ENCODE measurements at places on chromosomes 5 and 9.
A peak's percentile ranks its signal among the peaks of the same experiment; 100 is the strongest.

- DNase-seq, result no peak
These were observed 52.6 kb downstream of the IPPK start for GRCh38 chr9:92617195-92617813.

GRCh38 chr5:180348336-180348735 is 4.8 kb downstream of the GFPT2 start:
- no peak for DNase-seq

DNA sequence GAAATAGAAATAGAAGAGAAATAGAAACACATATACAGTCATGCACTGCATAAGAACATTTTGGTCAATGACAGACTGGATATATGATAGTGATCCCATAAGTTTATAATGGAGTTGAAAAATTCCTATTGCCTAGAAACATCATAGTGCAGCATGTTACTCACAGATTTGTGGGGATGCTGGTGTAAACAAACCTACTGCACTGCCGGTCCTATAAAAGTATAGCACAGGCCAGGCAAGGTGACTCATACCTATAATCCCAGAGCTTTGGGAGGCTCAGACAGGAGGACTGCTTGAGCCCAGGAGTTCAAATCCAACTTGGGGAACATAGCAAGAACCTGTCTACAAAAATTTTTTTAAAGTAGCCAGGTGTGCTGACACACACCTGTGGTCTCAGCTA is 240.6 kb upstream of the MAP3K1 start:
- DNase-seq, result no peak

DNA sequence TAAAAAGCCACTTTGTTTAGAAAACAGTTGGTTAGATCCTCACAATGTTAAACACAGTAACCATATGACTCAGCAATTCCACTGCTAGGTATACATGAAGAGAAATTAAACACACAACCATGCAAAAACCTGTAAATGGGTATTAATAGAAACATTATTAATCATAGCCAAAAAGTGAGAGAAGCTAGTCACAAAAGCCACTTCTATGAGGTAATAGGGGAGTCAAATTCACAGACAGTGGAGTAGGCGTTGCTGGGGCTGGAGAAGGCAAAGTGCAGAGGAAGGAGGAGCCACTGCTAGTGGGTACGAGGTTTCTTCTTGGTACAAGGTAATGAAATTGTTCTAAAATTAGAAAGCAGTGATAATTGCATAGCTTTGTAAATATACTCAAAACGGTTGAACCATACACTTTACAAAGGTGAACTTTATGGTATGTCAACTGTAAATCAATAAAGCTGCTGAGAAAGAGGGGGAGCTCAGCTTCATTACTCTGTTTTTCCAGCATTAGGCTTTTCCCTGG is 364.4 kb downstream of the GADD45G start:
- DNase-seq, result peak; percentile 25

DNA sequence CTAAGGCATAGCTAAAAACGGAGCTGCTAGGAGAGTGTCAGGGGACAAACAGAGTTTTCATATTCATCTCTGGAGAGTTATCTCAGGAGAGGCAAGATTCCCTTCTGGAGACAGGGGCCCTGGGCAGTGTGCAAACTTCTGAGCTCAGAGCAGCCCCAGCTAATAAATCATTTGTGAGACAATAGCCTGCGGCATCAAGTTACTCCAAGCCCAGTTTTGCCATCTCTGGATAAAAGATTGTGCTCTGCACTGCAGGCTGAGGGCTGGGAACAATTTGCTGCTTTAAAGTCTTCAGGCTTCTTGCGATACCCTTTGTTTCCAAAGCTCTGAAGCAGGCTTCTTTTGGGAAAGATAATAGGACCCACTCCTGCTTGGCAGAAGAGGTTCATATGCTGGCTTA is 164.3 kb upstream of the BRINP1 start:
- DNase-seq, result no peak

DNA sequence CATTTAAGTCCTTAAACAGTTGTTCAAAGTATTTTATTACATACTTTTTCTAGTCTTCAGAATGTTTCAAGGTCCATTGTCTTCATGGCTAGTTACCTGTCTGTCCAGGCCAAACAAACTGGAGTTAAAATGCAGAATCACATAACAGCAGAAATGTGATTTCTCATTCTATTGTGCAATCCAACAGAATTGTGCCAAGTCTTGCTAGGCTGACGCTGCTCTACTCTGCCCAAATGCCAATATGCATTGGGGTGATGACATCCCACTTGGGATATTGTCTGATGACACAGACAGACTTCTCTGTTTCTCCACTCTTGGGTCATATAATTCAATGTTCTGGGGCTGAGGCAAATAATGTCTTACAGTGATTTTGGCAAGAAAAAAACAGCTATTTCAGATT is 5.2 kb upstream of the SLC22A5 start:
- no peak for DNase-seq

DNA sequence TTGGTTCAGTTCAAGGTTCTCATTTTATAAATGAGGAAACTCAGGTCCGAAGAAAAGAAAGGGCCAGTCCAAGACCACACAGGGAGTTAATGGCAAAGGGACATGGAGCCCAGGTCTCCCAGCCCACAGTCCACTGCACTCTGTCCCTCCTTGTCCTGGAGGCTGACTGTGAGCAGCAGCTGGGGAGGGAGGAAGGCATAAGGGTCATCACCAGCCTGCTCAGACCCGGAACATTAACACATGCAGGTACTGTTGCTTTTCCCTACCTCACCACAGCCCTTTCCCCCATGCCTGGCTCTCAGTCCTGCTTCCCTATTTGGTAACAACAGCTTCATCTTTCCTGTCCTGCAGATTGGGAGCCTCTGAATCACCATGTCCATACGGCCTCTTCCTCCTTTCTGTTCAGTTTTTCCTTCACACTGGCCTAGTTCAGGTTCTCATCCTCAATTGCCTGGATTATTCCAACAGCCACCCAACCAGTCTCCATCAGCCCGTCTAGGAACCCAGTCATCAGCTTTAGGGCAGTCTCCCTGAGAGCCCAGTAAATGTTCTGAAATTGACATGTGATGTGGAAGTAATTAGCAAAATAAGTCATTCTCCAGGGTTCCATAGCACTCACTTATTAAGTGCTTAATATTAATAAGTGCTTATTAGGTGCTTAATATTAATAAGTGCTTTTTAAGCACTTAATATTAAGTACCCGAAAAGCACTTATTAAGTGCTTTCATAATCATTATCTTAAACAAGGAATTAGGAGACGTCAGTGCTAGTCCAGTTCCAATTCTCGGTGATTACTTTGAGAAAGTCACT is 4.3 kb downstream of the GPX3 start:
- no peak for DNase-seq

DNA sequence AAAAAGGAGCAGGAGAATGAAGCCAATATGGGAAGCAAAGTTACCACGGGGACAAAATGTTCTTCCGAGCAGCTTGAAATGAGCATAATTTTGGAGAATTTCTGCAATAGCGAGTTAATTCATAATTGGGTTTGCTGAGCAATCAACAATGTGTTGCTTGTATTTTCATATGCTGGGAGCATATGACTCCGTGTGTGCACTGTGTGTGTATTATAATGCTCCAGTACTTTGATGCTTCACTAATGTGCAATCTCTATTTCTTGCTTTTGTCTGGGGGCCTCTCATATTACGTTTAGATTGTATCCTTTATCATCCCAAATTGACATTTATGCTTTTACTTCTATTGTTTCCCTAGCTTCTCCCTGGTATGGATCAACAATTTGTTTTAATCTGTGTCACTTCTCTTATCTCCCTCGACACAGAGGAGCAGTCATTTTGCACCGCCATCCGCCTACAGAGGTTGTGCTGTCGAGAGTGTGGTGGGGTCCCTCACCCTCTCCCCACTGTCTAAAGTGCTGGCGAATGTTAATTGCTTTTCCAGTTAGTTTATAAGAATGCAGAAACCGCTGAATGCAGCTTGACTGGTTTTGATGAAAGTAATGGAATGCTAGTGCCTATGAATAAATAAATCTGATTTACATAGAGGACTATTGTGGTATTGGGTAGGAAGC is 372.5 kb upstream of the WWC1 start:
- no peak for DNase-seq

DNA sequence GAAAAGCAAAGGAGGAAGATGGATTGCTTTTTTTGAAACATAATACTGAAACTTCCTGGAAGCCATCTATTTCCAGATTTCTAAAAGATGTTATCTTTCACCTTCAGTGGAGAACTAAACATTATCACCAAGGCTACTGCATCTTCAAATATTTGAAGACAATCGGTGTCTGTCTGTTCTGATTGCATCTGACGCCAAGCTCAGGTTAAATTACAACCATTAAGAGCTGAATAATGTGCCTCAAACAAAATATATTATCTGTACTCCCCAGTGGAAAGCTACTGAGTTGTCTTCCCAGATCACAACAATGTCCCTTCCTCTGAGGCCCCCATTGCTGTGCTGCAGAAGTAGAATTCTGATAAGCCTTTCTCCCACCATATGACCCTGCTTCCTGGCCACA is 342.3 kb downstream of the PLK2 start:
- no peak for DNase-seq

DNA sequence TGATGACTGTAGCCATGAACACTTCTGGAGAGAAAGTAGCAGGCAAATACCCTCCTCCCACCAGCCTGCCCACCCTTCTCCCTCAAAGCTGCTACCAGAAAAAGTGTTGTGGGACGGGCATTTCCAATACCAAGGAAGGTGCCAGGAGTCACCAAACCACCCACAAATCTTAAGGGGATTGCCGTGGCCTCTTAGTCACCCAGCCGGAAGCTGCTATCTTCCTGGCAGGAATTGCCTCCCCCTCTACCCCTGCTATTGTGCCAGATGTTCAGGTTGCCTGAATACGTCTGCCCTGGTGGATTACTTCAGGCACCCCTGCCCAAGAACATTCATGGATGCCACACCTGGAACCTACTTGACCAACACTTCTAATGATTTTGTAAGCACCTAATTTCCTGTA is 156.1 kb downstream of the TTC39B start:
- DNase-seq, result peak; percentile 7

GRCh38 chr5:164277720-164278119 is 772.3 kb downstream of the MAT2B start:
- peak; percentile 13 for DNase-seq

- DNase-seq, result no peak
These were observed 6.0 kb downstream of the LRSAM1 start for GRCh38 chr9:127457191-127457878.

DNA sequence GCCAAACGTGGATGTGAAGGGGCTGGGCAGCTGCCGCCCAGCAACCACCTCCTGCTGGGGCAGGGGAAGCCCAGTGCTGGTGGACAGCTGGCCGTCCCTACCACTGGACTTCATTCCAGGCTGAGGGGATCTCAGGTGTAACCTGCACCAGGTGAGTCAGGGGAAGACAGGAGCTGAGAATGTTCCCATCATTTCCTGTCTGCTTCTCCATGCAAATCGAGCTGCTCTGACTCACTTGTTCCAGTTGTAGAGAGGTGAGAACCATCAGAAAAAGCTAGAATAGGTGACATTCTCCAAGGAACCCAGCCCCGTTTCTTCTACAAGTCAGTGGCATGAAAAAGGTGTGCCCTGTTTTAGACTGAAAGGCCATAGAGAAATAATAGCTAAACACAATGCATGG is 21.8 kb upstream of the BARX1 start:
- no peak for DNase-seq

DNA sequence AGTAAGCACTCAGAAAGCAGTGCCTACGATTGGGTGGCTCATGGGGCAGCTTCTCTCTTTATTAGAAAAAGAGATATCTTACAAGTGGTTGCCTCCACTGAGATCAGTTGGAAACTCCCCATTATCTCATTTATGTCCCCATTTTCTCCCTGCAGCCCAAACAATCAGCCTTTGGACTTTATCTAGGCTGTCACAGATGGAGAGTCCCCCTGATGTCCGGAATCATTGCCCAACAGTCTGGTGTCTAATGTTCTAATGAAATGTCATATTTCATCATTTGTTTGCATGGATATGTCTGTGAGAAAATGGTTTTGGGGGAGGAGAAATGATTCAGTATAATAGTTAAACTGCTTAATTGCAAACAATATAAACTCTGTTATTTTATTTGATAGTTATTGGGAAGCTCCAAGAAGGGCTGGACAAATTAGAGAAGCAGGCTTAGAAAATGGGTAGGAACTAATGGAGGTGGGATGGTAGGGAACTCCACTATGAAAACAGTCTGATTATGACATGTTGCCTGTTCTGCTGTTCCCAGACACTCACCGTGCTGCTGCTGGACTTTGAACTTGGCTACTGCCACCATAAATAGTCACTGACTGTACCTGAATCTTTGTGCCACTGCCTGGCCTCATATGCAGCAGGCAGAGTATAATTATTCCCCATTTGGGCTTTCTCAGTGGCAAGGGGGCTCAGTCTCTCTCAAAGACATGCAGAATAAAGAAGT is 38.3 kb upstream of the SMAD5 start:
- DNase-seq, result no peak

DNA sequence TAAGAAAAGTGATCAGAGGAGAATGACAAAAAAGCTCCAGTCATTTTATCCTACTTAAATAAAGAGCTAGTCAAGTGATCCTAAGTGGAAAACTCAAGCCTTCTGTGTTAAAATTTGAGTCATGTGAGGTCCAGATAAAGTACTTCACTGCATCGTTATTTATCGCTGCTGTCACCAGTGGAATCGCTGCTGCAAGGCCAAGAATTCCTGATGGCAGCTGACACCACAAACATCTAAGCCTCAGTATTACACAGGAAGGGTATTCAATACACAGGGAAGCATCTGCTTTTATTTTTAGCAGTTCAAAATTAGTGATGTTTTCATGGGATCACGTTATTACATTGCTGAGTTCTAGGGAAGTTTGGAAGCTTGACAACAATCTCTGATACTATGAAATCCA is 190.3 kb downstream of the GOLPH3 start:
- DNase-seq, result no peak

Measured in urothelium cell line (cell line).